Breast epithelium (tissue), 4 donors: ENCODE measurements at places on chromosomes 7 and 10. TPM values are rescaled to one million over a fixed set of nuclear protein-coding genes. Genes with fewer than 3 reads are reported as not detected.

DNA sequence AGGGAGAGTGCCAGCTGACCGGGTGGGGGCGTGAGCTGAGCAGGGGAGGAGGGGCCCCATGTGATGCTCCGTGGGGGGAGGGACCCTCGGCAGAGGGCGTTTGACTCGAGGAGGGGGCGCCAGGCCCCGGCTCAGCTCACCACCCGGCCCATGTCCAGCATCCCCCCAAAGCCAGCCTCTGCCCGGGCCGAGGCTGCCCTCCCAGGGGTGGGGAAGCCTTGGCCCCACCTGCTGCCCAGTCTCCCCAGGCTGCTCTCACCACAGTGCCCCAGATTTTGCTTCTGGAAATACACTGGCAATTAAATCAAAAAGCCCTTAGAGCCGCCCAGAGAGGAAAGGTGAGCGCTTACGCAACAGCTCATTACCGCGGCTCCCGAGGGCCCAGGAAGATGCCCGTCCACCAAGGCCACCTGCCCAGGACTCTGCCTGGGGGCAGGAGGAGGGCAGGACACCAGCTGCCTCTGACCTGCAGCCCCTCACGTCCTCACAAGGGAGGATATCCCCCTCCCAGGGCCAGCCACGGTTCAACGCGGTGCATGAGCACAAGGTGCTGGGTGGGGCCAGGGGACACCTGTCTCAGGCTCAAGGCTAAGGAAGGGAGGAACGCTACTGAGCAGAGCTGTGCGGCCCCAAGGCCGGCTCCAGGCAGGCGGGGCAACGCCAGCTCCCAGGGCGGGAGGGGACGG, 70.0 kb upstream of the INPP5A start:
- DNase-seq, result no peak

DNA sequence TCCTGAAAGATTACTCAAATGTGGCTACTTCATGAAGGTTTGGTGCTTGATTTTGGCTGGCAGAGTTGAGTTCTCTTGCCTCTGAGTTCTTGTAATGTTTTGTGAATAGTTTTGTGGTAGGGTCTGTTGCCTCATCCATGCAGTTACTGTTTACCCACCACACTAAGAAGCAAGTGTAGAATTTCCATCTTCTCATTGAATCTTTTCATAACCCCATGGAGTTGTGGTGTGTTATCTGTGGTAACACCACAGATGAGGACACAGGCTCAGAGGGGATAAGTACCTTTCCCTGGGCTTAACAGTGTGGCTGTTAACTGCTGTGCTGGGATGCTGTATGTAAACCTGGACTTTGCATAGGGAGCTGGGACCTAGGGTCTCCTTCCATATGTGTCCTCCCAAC, 186.3 kb downstream of the CAMK1D start:
- DNase-seq, result no peak

GRCh38 chr7:148783801-148784527, 85.3 kb downstream of the CUL1 start:
- DNase-seq, result no peak

DNA sequence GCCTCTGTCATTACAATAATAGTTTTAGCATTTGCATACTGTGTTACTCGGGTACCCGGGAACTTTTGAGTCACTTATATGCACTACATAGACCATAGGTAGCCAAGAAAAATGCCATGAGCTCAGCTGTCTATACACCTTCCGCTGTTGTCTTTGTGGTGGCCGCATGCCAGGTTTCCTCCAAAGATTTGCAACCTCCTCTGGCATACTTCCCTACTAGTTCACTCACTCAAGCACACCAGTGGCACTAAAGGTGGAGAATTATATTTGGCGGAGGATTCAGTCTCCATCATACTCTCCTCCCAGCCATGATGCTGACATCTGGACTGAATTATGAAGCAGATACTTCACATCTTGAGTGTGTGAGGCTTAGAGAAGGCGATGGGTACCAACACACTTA, 35.6 kb upstream of the GRB10 start:
- DNase-seq, result peak; percentile 69

HSPA12A gene
- 23.6 TPM for total RNA-seq

OGDH gene
- total RNA-seq, result 46.2 TPM

- DNase-seq, result no peak
Measured at GRCh38 chr7:18895456-18895855, 222.0 kb downstream of the TWIST1 start.

DNA sequence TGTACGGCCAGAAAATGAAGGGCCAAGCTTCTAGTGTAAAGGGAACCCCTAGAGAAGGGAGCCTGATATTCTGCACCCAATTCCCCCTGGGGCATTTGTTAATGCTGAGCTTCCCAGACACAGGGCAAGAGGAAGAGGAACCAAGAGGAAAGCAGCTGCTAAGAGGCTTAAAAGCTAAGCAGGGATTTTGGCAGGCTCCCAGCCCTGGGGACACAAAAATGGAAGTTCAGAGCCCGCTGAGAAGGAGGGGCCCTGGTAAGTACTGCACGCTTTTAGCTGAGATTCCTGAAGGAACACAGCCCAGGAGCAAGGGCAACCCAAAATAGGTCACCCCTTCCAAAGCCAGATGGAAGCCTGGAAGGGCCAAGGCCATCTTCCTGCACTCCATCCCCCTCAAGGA, 387.3 kb upstream of the MGMT start:
- no peak for DNase-seq

GRCh38 chr10:69716711-69717560, 84.8 kb upstream of the COL13A1 start:
- DNase-seq, result no peak

- DNase-seq, result no peak
Measured at GRCh38 chr7:17369691-17370426, 71.4 kb downstream of the AHR start.

DNA sequence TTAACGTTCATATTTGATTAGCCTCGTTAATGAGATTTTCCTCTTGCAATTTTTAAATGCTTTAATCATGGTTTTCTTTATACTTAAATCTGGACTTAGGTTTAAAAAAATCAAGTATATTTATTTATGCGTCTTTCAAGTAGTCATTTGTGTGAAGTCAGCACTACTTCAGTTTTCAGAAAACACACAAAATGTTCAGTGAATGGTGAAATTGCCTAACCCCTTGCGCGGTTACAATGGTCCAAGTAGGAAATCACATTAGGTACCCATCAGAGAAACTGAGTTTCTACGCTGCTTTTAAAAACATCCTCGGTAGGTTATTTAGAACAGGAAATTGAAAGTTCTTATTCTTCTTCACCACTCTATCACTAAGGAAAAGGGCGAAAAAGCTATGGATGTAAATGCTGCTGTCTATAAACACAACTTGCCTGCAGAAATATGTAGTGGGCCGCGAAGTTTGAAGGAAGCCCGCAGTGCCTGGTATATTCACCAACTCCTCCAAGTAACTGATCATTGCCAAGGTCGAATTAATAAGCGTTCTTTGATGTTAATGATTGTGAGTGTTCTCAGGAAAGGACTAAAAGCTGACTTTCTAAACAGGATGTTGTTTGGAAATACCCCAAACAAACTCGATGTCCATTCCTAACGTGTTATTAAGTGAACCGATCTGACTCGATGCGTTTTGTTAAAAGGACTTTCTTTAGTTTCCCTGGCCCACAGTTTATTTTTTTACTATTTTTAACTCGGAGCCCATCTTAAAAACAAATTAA, 1.0 kb downstream of the SYPL1 start:
- DNase-seq, result no peak

IGF2BP3 gene
- total RNA-seq, result not detected

- no peak for DNase-seq
Measured at GRCh38 chr7:93442478-93443224, 131.9 kb downstream of the CALCR start.

DNA sequence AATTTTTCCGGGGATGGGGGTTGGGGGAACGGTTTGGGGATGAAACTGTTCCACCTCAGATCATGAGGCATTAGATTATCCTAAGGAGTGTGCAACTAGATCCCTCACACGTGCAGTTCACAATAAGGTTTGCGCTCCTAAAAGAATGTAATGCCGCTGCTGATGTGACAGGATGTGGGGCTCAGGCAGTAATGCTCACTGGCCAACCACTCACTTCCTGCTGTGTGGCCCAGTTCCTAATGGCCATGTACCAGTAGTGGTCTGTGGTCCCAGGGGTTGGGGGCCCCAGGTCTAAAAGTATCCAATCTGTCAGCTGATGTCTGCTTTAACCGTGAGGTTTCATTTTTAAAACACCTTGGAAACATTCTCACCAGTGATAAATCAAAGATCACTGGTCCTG, 2.2 kb downstream of the STN1 start:
- no peak for DNase-seq

DNA sequence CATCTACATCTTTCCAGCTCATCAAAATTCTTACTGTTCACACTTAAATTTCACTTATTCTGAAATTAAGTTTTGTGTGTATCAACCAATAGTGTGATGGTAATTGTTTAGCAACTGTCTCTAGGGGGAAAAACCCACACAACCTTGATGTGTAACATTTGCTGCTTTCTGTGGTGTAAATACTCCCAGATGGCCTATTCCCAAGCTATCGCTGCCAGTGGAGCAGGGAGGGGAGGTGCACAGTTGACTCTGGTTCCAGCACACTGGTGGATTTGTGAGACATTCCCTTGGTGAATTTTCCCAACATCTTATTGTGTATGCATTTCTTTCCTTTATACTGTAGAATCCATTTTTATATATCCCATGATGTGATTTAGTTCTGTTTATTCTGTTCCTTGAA, 275.9 kb upstream of the SHH start:
- no peak for DNase-seq

PNLIP gene
- total RNA-seq, result not detected

- DNase-seq, result no peak
Measured at GRCh38 chr7:39252916-39253315, 275.2 kb downstream of the POU6F2 start.

DNA sequence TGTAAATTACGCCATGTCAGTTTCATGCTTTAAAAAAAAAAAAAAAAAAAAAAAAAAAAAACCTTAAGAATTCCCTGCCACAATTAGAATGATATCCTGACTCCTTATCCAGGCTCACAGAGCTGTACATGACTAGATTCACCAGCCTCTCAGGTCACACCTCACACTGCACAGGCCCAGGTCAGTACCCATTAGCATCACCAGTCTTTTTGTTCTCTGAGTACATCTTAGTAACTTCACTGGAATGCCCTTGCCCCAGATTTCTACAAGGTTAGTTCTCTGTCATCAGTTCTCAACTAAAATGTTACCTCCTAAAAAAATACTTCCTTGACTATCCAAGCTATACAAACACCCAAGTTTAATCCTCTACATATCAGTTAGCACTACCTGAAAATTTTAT, 211.0 kb downstream of the LRRN3 start:
- DNase-seq, result no peak
